Fibroblast of skin of abdomen (primary cell): ENCODE measurements at places on chromosomes 6 and 20.

DNA sequence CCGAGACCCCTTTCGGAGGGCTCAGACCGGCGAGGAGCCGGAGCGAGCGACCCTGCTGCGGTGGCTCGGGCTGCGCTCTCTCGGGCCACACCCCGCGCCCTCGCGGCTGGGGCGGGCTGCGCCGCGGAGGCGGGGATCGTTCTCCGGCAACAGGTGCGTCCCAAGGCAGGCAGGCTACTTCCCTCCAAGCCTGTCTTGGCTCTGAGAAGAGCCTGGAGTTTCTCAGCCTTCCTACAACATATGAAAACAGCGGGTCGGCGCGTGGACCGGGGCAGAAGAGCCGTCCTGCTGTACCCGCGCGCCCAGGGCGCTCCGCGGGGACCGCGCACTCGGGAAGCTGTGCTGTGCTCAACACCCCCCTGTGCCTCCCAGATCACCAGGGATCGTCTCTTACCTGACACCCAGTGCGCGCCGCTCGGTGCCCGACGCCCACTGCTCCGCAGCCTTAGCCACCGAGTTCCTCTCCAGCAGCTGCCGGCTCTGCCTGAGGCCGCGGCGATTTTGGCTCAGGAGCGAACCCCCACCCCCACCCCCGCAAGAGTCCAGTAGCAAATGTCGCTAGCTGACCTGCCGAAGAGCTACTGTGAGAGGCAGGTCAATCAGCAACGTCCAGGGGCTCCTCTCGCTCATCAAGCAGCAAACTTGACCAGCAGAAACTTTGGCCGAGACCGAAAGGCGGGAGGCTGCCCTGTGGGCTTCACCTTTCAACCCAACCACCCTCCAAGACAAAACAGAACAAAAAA, 3.7 kb upstream of the OLIG3 start:
- no peak for DNase-seq

- DNase-seq = no peak
Measured at GRCh38 chr6:105649192-105649591, 246.3 kb upstream of the PREP start.

DNA sequence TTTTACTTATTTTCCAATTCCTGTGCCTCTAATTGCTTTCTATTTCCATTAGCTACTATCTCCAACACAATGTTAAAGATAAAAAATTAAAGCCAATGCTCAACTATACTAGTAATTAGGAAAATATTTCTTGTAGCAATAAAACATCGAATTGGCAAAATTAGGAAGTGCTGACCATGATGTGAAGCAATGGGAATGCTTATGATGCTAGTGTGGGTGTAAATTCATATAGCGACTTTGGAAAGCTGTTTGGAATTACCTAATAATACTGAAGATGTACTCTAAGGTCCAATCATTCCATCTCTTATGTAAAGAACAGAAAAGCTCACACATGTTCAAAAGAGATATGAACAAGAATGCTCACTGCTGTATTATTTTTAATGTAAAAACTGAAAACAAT, 78.2 kb downstream of the UBE3D start:
- peak; percentile 42 for DNase-seq

DNA sequence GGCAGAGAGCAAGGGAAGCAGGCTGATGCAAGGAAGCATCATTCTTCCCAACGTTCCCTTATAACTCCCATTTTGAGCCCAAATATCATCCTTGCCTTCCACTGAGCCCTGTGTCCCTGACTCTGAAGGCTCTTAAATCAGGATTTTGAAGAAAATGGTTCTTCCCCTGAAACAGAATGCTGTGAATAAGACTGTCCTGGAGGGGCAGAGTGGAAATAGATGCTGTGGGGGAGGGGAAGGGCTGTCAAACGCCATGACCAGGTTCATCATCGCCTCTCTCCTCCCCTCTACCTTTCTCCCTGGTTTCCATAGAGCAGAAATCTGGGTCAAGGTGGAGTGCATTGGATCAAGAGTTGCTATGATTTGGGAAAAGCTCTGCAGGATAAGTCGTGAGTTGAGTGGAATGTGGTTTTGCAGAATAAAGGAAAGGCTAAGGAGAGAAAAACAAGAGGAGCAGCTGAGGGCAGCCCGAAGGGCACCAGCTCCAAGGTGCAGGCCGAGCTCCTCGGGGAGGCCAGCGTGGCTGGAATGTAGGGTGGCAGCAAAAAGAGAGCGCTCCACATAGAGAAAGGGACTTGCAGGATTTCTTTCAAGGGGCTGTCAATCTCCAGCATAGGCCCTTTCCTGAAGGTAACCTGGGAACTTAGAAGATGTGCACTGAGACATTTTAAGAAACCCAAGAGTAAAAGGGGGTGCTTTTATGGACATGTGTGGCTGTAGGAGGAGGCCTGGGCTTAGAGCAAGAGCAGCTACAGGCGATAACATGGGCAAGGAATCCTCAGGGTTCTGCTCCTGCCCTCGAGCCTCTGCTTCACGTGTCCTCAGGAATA, 120.8 kb upstream of the CDYL start:
- no peak for DNase-seq

- no peak for DNase-seq
Measured at GRCh38 chr6:2917065-2917464, 14.0 kb upstream of the SERPINB9 start.

- DNase-seq = no peak
Measured at GRCh38 chr20:63070301-63070625, 63.5 kb upstream of the BHLHE23 start.

- DNase-seq = peak; percentile 77
Measured at GRCh38 chr6:100266494-100267401, 198.0 kb downstream of the SIM1 start.

- no peak for DNase-seq
Measured at GRCh38 chr6:22062807-22063408, 233.9 kb downstream of the PRL start.

- no peak for DNase-seq
Measured at GRCh38 chr20:10111139-10111958, 76.6 kb downstream of the ANKEF1 start.

GRCh38 chr20:1764136-1765033, 106.8 kb upstream of the SIRPG start:
- DNase-seq = peak; percentile 75
